ENCODE measurements at places on chromosomes 4 and X.

- peak; percentile 8 for DNase-seq
Measured at GRCh38 chr4:183989461-183989860, 84.4 kb downstream of the STOX2 start.

DNA sequence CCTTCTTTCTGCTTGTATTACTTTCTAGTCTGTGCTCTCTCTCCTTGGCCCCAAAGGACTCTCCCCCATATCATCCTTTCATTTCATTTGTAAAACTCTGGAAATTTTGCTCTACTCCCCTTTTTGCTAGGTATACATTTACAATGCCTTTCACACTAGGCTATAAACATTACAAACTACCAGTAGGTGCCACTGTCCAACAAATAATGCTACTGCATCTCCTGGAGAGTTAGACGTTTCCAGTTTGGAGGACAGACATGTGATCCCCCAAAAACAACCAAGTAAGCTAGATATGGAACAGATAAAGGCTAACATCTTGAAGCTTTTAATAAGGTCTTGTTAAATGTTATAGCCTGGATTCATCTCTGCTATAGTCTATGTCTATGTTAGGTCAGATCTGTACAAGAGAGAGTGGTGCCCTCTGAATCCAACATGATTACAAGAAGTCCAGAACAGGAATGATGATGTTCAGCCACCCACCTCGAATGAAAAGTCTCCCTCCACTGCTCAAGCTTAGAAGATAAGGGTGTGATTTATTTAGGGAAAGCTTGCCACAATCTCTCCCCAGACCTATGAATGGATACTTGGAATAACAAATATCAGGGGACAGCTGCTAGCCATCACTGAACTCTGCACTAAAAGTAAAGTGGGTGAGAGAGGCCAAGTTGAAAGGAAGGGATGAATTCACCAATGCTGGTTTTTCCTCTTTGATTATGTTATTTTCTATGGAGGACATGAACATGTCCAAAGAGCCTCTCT lies 14.3 kb downstream of the CBR4 start:
- DNase-seq = no peak

DNA sequence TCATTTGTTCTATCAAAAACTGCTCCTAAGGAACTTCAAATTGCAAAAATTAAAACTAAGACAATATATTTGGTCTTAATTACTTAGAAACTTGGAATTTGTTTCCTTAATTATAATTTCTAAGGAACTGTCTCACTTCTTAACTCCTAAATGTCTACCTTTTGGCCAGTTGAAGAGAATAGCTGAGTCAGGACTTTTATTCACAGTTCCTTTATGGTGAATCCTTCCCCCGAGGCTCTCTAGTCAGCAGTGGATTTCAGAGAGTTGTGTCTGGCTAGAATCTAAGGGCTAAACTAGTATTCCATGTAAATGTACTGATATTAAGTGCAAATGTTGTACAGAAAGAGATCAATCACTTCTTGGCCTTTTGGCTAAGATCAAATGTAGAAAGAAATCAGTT lies 69.3 kb downstream of the AMMECR1 start:
- DNase-seq = no peak

- no peak for DNase-seq
Measured at GRCh38 chr4:173878701-173879100, 348.7 kb upstream of the HAND2 start.

- DNase-seq = no peak
Measured at GRCh38 chr4:1239141-1239949, 9.6 kb downstream of the CTBP1 start.

DNA sequence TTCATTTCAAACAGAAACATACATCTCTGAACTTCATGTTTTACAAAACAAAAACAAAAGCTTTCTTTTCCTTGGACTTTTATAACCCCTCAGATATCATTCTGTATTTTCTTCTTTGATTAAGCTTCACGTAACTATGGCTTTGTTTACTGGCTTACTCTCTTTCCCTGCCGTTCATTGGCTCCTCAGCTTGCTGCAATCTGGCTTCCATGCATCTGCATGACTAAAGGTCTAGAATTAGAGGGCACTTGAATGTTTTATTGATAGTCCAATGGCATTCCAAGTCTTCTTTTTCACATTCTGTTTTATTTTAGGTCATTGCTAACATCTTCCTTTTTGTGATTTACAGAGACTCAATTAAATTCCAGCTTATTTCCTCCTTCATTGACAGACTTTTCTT lies 487.6 kb downstream of the GRXCR1 start:
- DNase-seq = no peak

DNA sequence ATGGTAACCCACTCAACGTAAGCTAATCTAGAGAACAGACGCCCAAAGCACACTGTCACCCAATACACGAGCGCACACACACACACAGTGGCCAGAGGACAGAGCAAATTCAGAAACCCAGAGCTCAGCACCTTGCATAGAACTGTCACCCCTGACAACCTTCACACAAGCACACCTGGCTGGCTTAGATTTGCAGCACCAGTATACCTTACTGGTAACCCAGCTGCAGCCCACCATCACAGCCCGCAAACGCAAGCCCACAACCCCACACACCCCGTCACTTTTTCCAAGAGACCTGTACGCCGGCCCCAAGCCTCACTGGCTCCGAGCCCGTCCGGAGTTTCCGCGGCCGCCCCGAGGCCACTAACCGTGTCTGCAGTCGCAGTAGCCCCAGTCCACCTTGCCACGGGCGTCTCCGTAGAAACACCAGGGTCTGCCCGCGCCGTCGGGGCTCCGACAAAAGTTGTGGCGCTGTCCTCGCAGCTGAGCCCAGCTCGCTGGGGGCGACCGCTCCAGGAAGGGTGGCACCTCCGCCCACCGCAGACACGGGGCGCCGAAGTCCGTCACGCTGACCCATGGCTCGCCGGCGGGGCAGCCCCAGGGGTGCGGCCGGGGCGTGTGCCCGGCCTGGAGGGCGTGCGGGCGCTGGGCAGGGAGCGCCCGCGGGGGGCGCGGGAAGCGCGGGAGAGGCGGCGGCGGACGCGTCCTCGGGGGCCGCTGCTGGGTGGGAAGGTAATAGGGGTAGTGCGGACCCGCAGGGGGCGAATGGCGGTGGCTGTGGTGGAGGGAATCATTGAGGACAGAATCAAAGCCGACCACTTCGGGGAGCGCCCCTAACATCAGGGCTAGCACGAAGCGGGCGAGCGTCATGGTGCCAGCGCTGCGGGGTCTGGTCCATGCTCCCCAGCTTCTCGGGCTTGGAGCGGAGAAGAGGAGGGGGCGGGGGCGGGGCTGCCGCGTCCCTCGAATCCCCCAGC lies 664 bp downstream of the PRSS12 start:
- DNase-seq = no peak

DNA sequence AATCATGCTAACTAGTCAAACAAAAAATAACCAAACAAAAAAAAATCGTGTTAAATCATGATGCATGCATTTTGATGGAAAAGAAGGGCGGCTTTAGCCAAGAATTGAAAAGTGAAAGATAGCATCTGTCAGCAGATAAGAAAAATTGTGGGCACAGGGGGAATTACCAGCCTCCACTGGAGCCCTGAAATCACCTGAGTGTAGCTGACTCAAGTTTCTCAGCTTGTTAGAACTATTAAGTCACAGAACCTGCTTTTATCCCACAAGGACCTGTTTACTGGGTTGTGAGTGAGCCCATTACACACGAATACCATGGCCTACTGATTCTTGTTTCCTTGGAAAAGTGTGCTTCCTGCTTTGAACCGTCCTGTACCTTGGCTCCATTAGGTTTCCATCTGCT lies 85.2 kb downstream of the COX18 start:
- no peak for DNase-seq

- DNase-seq = no peak
Measured at GRCh38 chrX:10628906-10629305, 8.5 kb upstream of the MID1 start.

GRCh38 chr4:32025851-32026459 lies 1305.8 kb downstream of the PCDH7 start:
- DNase-seq = no peak

DNA sequence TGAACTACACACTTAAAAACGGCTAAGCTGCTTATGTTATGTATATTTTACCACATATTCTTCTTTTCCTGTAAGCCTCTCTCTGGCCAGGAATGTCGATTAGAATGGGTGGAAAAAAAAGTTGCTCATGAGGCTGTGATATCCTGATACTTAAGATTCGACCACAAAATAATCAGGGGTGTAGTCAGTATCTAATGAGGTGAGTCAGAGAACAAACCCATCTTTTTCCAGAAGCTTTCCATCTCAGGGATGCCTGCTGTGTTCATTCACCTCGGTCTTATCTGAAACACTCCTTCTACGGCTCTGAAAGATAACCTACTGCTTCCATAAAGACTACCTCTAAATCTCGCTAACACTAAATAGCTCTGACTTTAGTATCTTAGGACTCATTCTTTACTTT lies 142.7 kb upstream of the MAP3K15 start:
- DNase-seq = no peak

GRCh38 chr4:55903577-55903976 lies 45.2 kb upstream of the CEP135 start:
- no peak for DNase-seq

DNA sequence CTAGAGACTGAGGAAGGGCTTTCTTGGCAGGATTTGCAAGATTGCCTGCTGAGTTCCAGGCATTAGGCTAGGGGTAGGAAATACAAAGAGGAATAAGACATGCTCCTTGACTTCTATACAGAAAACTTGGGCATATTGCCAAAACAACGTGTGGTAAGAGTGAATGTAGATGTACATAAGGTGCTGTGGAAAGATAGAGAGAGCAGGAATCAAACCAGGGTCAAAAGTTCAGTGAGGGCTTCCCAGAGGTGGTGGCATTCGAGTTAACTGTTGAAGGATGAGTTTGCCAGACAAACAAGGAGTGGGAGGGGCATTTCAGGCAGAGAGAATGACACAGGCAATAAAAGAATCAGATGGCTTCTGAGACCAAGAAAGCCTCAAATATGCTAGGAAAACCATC lies 187.9 kb downstream of the KDR start:
- no peak for DNase-seq

- no peak for DNase-seq
Measured at GRCh38 chr4:58809366-58809765, 1699.2 kb upstream of the IGFBP7 start.

GRCh38 chrX:120617996-120618630 lies 11.7 kb downstream of the C1GALT1C1 start:
- no peak for DNase-seq

DNA sequence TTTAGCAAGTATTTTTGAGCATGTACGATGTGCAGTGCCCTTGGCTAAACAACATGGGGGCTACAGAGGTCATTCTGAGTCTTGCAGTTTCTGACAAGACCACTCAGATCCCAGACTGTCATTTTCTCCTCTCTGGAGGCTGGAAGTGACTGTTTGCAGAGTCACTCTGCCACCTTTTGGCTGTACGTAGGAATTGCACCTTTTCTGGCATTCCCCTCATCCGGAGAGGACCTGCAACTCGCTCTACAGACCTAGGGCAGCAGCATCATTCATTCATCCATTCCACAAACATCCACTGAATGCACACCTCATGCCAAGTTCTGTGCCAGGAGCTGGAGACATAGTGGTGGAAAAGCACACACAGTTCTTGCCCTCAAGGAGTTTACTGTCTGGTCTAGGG lies 160.4 kb upstream of the GPR101 start:
- no peak for DNase-seq

- DNase-seq = no peak
Measured at GRCh38 chr4:6198278-6198677, 2.1 kb downstream of the JAKMIP1 start.

- DNase-seq = peak; percentile 88
Measured at GRCh38 chr4:147578051-147578476, 39.1 kb upstream of the TMEM184C start.

- no peak for DNase-seq
Measured at GRCh38 chr4:68476191-68476590, 28.9 kb downstream of the TMPRSS11E start.

GRCh38 chrX:72041871-72042851 lies 89.6 kb downstream of the RTL5 start:
- no peak for DNase-seq

GRCh38 chr4:167715176-167715575 lies 377.2 kb upstream of the ANXA10 start:
- DNase-seq = no peak

GRCh38 chrX:155028129-155028528 lies 1.5 kb downstream of the FUNDC2 start:
- DNase-seq = no peak

GRCh38 chr4:45007508-45007907 lies 281.2 kb upstream of the GNPDA2 start:
- no peak for DNase-seq

- no peak for DNase-seq
Measured at GRCh38 chr4:53016099-53016820, 154.1 kb downstream of the RASL11B start.

DNA sequence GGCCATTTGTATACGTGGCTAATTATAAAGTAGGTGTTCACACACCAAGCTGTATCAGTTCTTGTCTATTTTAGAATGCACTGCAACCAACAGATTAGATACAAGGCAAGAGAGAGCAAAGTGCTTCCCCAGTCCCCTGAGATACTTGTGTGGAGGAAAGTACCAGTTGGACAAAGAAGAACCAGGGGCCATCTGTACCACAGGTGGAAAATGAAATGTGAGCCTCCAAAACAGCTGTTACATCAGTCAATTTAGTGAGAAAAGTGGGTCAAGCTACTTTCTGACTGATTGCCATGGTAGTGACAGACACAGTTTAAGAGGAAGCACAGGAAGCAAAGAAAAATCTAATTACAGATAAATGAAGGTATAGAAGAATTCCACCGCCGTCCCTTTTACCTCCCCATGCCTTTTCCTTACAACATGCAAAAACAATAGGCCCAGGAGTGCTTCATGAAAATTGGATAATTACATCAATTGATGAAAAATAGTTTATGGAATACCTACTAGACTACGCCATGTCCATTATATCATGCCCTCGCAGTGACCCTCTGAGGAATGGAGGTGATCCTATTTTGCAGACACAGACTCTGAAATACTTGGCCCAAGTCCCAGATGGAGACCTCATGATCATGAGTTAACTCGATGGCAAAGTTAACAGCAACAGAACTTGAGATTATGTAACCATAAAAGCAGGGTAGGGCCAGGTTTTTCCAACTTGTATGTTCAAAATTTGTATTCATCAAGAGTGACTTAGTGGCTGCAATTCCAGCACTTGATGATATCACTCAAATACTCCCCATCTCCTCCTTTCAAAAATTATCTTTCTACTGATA lies 15.8 kb downstream of the SMPX start:
- no peak for DNase-seq

DNA sequence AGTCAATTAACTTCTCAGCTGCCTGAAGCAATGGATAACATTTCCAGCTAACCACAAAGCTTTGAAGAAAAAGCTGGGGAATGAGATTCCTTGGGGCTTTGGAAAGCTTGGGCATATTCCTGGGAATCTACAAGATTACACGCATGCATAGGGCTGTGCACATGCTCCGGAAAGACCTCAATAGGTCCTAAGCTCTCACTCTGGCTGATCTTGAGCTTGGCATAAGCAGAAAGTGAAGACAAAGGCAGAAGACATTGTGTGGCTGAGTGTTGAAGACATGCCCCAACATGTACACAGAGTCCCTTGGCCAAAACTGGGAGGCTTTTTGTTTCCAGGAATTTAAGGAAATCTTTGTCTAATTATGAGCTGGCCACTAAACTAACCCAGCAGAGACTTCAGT lies 31.2 kb downstream of the ATG4A start:
- peak; percentile 1 for DNase-seq

GRCh38 chr4:169205075-169205743 lies 65.5 kb downstream of the SH3RF1 start:
- no peak for DNase-seq
